Heart right ventricle (tissue), 16 donors: ENCODE measurements at places on chromosomes 3 and 15. TPM values are rescaled to one million over a fixed set of nuclear protein-coding genes. Genes with fewer than 3 reads are reported as not detected.

Gene IL17RE
- 0.16 TPM for total RNA-seq

Gene ZSCAN29
- 15.7 TPM for total RNA-seq

Gene LZTFL1
- total RNA-seq, result 9.4 TPM

Gene CEP19
- 0.93 TPM for total RNA-seq

Gene B3GALNT1
- 45.7 TPM for total RNA-seq

Gene GHSR
- not detected for total RNA-seq

Gene ARNT2
- total RNA-seq, result 2.3 TPM

Gene RARRES1
- total RNA-seq, result 99.0 TPM

Gene PIGX
- 15.6 TPM for total RNA-seq

Gene DNAH12
- total RNA-seq, result not detected

Gene GREM1
- not detected for total RNA-seq

Gene ERICH6
- total RNA-seq, result not detected

Gene SENP8
- 7.0 TPM for total RNA-seq

GRCh38 chr15:84633311-84634227 lies 20.5 kb downstream of the WDR73 start:
- peak; percentile 62 for DNase-seq

DNA sequence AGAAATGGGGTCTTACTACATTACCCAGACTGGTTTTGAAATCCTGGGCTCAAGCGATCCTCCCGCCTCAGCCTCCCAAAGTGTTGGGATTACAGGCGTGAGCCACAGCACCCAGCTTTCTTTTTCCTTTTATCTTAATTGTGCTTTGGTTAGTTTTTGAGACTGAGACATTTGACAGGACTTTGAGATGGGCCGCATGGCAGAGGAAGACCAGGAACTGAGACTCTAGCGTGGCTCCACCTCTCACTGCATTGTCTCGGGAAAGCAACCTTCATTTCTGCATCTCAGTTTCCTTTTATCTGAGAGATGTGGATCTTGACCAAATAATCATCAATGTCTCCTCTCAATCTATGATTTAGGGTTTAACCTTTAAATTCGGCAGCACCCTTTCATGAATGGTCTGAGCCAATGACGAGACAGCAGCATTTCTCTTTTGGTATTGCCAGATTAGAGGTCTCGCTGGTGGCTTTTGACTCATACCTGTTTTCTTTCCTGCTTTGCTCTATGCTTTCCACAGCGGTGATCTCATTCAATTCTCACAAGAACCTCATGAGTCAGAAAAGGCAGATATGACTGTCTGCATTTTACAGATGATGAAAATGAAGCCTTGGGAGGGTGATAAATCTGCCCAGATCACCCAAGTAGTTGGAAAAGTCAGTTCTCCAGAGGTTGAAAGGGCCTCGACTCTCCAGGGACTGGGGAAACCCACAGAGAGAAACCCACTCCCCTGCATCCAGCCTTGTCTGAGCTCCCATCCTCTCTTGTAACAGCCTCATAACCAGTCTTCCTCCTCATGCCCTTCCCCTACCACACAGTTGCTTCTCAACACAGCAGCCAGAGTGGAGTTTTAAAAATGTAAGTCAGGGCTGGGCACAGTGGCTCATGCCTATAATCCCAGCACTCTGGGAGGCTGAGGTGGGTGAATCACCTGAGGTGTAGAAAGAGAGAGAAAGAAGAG lies 84.8 kb upstream of the FOXB1 start:
- no peak for DNase-seq

- peak; percentile 78 for DNase-seq
Observed at GRCh38 chr15:31263751-31264558, 62.7 kb upstream of the KLF13 start.

DNA sequence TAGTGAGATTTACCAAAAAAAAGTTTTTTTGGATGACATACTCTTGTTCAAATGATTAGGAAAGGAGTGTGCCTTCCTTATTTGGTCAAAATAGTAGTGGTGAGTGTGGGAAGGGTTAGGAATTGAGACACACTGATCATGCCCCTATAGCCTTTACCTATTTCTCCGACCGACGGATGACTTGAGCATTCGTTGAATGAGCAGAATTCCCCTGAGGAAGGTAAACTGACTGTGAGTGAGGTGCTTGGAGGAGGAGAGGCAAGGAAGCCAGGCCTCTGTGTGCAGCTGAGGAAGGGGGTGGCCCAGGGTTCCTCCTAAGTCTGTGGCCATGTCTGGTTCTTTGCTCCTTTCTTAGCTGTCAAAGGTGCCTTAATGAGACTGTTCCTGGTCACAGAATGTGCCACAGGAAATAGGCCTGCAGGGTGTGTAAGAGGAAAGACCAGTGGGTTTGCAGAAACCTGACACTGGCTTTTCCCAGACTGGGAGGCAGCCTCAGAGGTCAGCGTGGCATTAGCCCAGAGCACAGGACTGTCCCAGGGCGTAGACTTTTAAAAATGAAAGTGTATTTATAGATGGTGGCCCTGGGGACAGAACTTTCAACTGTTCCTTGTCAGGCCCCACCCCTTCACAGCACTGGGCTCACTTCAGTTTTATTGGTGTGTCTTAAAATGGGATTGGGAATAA lies 307.7 kb upstream of the C2CD4B start:
- peak; percentile 45 for DNase-seq

- DNase-seq, result no peak
Observed at GRCh38 chr3:131880948-131881347, 153.9 kb downstream of the CPNE4 start.

GRCh38 chr3:49238274-49239127 lies 38.5 kb downstream of the C3orf62 start:
- DNase-seq, result no peak

DNA sequence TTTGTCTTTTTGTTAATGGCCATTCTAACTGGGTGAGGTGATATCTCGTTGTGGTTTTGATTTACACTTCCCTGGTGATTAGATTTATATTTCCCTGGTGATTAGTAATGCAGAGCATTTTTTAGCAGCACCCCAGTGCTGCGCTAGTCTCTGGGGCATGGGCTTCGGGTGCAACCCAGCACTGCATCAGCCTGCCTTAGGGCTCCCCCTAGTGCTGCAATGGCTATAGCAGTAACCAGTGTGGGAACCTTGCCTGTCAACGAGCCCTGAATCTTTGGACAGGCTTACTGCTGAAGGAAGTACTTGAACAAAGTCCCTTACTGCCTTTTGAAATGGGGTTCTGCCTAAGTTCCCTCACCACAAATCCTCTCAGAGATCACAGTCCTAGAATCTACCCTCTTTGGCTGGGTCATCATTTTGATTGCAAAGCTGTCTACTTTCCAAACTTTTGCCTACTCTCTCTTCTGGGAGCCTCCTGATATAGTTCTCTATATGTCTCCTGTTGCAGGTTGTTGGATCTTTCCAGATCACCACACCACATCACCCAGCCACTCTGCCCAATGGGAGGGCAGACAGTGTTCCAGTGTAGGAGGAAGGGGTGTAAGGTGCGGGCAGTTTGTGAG lies 79.2 kb upstream of the CCNL1 start:
- DNase-seq, result peak; percentile 58

DNA sequence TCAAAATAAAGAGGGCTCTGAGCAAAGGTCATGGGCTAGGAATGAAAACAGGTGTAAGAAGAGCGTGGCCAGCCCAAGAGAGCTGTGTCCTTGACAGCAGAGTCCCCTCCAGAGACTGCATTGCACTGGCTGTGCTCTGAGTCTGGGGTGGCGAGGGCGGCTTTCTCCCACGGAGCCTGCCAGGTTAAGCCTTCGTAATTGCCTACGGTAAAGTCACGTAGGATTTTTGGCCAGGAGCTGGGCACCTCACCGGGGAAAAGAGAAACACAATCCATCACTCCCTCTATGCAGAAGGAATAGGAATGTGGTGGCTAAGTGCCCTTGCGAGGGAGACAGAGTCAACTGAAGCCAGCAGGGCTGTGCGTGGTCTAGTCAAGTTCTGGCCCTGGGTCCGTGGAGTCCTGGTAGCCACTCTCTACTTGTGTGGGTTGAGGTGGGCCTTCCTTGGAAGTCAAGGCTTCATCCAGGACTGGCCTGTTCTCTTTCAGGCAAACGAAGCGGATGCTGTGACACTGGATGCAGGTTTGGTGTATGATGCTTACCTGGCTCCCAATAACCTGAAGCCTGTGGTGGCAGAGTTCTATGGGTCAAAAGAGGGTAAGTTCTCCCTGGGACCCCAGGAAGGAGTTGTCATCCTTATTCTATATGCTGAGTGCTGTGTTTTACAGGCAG lies 7.0 kb downstream of the TF start:
- no peak for DNase-seq

- no peak for DNase-seq
Observed at GRCh38 chr15:30953183-30953582, 38.2 kb downstream of the MTMR10 start.

DNA sequence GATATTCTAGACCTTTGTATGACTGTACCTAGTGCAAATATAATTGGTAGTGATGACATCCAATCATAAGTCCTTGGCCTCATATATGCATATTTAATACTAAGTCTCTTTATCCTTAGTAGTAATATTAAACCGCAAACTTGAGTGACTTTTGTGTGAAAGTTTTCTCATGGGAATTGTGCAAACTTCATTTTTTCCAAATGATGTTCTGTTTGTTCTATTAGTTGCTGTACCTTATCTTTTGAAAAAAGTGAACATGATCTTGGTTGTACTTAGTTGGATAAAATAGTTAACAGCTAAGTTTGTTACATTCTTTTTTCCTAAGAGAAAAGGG lies 43.2 kb downstream of the TMEM45A start:
- DNase-seq, result no peak

- no peak for DNase-seq
Observed at GRCh38 chr3:171974986-171975837, 64.2 kb upstream of the FNDC3B start.

DNA sequence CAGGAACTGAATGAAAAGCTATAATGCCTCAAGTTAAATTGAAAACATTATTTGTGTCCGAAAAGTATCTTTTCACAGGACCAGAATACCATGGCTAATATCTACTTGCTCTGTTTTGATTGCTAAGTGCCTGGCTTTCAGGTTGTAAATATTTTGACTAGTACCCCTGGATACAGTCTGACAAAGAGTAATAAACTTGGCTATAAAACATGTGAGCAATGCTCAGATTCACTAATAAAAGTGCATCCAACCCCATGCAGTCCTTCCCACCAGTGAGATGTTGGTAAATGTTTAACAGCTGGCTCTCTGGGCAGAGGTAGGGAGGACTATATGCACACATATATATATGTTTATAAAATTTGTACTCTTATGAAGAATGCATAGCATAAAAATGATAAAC lies 281.8 kb upstream of the TGFBR2 start:
- DNase-seq, result no peak

DNA sequence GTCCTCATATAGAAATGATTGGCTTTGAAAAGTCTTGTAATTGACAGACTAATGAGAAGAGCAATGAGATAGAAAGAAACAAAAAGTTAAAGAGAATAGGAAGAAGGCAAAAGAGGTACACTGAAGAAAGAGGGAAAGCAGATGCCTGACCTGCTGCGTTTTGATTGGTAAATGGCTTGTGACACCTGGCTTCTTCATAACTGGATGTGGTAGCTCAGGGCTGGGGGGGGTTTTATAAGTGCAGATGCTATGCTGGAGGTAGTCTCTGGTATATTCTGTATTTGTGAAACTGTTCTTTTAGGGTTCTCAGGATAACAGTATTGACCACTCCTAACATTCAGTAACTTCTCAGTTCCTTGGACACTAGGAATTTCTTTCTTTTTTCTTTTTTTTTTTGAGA lies 1.4 kb downstream of the STARD9 start:
- DNase-seq, result no peak

GRCh38 chr3:194271460-194272035 lies 79.6 kb downstream of the CPN2 start:
- DNase-seq, result no peak

- DNase-seq, result no peak
Observed at GRCh38 chr3:43453981-43454380, 167.6 kb downstream of the SNRK start.

- no peak for DNase-seq
Observed at GRCh38 chr3:152288681-152289080, 20.0 kb downstream of the MBNL1 start.

GRCh38 chr3:163957072-163957471 lies 1121.2 kb downstream of the SI start:
- no peak for DNase-seq

DNA sequence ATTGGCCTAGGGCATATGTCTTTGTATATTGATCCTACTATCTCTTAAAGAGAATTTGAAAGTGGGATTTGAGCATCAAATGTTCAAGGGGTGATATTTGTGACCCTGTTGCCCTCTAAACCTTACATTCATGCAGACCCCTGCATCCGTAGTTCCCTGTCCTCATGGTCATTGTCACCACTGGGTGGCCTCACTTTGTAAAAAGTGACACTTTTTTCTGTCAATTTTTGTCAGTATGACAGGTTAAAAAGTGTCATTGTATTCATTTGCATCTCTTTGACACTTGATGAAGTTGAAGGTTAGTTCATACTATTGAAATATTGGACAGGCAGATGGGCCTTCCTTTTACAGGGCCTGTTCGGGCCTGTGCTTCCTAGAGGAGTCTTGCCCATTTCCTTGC lies 12.3 kb upstream of the KLF15 start:
- no peak for DNase-seq

GRCh38 chr3:19559724-19560442 lies 374.1 kb downstream of the EFHB start:
- DNase-seq, result no peak

DNA sequence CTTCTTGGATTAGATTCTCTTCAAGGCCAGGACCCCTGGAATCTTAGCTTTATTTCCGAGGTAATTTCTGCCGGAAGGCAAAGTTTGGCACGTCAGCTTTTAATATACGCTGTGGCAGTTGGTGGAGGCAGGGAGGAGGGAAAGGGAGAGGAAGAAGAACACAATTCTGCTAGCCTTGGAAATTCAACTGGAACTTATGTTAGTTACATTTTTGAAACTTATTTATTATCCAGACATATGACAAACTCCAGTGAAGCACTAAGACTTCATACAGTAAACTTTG lies 100.1 kb upstream of the TSC22D2 start:
- no peak for DNase-seq

DNA sequence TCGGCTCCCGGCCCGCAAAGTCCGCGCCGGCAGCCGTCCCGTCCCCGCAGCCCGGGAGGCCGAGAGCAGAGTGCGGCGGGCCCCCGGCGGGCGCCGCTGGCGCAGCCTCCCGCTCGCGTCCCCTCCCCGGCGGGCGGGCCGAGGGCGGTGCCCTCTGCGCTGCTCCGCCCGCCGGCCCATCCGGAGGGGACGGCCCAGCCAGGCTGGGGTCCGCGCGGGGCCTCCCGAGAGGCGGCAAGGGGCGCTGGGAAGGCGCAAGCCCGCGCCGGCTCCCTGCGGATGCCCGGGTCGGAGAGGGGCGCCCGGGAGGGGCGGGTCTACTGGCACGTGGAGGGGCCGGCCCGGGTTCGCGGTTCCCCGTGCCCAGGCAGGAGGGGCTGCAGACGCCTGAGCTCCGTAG lies at the start of the genes CLCN2 and POLR2H:
CLCN2 (minus strand) TSS at position 74 of the 400 bp plus-strand sequence. CDS start 126 bp downstream, outside the sequence.
POLR2H (plus strand) TSS at position 179 of the 400 bp plus-strand sequence. CDS start 1,783 bp downstream, outside the sequence.
- DNase-seq, result peak; percentile 41
